Epithelial cell of prostate (primary cell): ENCODE measurements at places on chromosomes 4 and X.

GRCh38 chr4:183264614-183265013 lies 55.5 kb downstream of the CLDN22 start:
- DNase-seq = no peak

GRCh38 chrX:54292755-54293154 lies 65.1 kb downstream of the WNK3 start:
- no peak for DNase-seq

DNA sequence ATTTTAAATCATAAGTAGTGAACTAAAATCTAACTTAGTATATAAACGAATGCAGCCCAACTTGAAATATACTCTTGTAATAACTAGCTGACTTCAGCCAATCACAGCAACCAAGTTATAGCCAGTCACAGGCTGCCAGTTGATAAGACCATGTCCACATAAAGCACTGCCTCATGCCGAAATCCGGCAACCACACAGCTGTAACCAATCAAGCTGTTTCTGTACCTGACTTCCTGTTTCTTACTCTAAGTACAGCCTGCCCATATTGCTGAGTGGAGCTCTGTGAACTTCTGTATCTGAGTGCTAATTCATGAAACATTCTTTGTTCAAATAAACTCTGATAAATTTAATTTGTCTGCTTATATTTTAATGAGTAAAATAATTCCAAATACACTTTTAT lies 805.3 kb upstream of the EPHA5 start:
- DNase-seq = no peak

- DNase-seq = no peak
These were observed 118.5 kb downstream of the TLL1 start for GRCh38 chr4:165991325-165992180.

- peak; percentile 76 for DNase-seq
These were observed 99.4 kb upstream of the PGRMC2 start for GRCh38 chr4:128386761-128387599.

DNA sequence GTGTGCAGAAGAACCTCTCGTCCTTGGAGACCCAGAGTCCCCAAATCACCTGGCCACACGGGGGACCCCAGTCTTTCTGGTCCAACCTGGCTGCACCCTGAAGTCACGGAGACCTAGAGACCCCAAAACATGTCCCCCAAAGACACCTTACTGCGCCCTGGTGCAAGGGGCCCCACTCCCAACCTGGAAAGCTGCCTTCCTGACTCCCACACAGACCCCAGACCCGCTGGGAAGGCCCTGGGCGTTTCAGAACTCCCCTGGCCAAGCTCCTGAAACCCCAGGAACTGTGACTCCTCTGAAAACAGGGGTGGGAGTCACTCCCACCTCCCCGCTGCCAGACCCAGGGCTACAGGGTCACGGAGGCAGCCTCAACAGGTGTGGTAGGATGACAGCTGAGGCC lies 12.7 kb upstream of the SHOX start:
- DNase-seq = no peak

- DNase-seq = no peak
These were observed 89.3 kb upstream of the ENPP6 start for GRCh38 chr4:184306949-184307348.

DNA sequence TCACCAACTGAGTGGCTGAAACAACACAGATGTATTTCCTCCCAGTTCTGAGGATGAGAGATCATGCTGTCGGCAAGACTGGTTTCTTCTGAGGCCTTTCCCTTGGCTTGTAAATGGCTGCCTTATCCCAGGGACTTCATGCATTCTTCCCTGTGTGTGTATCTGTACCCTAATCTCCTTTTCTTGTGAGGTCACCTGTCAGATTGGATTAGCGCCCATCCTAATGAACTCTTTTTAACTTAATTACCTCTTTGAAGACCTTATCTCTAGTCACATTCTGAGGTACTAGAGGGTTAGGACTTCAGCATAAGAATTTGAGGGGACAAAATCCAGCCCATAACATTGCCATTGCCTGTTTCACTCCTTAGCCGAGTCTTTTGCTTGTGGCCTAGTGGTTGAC lies 59.5 kb upstream of the TMEM150C start:
- DNase-seq = no peak
